ENCODE measurements at places on chromosomes 11 and 22. TPM values are rescaled to one million over a fixed set of nuclear protein-coding genes. Genes with fewer than 3 reads are reported as not detected.

DNA sequence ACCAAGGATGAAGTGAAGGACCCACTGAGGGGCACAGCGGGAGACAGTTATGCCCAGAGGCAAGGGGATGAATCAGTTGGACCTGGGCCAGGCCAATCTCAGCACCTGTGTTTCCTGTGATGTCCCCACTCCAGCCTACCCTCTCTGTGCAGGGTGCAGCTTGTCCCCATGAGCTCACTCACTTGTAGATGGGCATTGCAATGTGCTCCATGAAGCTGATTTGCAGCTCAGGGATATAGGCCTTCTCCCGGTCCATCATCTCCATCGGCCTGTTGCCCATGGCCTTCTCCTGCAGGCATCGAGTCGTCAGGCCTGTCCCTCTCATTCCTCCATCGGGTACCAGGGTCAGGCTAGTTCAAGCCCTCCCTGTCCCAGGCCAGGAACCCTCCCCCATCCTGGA lies 96.2 kb downstream of the PDE2A start:
- no peak overlapping the region for H3K4me3 ChIP-seq
- DNase-seq: no peak
- no peak overlapping the region for H3K27ac ChIP-seq
- H3K4me1 ChIP-seq: no peaks in the 10 kb centered on the region

CBX7 gene
- total RNA-seq: 13.8 TPM

- H3K27me3 ChIP-seq: no peaks in the 10 kb centered on the region
- no peak overlapping the region for H3K4me3 ChIP-seq
- no peaks in the 10 kb centered on the region for H3K36me3 ChIP-seq
- no peak overlapping the region for H3K27ac ChIP-seq
Measured at GRCh38 chr22:47292546-47293320, 530.3 kb downstream of the TBC1D22A start.

- H3K27me3 ChIP-seq: peaks cover 38% of the 10 kb centered on the region
- H3K4me1 ChIP-seq: peaks cover 43% of the 10 kb centered on the region
- peak overlapping the region; percentile 12 for H3K27ac ChIP-seq
- H3K4me3 ChIP-seq: peak overlapping the region; percentile 66
Measured at GRCh38 chr22:37562049-37562875, 2.0 kb downstream of the CDC42EP1 start.
